ENCODE measurements at places on chromosomes 1 and 21.

GRCh38 chr1:117661027-117661426, 55.2 kb downstream of the TENT5C start:
- DNase-seq = no peak

DNA sequence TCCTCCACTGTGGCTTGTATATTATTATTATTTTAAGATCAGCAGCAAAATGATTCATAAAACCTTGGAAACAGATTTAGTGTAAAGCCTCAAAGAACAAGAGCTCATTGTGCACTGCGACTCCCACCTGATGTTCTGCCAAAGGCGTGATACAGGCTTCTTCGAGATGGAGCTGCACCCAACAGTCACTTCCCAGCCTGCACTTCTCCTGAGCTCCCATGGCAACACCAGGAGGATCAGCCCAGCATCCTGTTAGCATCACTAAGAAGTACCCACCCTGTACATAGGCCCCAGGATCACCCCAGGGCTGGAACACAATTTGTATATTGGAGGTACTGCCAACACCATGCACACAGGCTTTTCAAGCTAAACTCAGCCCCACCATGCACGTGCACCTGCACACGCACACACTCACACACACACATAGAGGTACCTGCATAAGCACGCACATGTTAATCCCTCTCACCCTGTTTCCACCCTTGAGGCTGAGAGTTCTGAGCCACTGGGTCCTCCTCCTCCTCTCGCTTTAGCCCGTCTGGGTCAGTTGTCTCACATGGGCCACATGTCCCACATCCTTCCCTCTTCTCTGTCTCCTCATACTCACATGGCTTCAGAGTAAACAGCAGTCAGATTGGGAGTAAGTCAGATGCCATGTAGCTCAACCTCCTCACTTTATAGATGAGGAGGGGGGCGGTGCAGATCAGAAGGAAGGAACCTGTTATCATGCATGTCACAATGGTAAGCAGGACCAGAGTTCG, 281.9 kb upstream of the POU3F1 start:
- DNase-seq = peak; percentile 20

- no peak for DNase-seq
These were observed 21.7 kb upstream of the ZNF362 start for GRCh38 chr1:33234588-33234990.

DNA sequence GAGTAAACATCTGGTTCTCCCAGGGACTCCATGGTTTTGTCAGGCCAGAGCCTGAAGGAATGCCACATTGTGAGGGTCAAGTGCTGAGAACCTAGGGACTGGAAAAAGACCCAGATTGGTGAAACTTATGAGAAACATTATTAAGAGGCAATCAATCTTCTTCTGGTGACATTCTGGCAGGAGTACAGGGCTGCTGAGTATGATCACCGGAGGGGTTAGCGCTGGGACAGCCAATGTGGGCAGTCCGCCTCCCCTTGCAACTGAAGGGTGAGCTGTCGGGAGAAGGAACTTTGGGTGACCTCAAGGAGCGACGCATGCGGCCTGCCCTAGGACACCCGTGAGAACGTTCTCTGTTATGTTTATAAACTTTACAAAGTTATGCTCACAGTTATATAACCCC, 429.0 kb downstream of the LMO4 start:
- no peak for DNase-seq

DNA sequence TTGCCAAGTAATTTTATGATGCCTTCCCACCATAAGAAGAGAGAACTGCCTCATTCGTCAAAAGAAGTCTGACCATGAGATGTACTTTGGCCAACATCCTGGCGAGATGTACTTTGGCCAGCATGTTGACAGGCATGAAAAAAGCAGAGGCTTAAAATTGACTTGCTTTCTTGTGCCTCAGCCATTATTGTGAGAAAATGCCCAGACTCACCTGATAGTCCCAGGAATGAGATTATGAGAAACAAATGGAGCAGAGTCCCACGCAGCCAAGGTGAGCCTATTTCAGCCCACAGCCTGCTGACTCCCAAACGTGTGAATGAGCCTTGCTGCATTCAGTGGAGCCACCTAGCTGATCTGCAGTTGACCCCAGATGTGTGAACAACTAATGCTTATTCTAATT, 43.5 kb upstream of the ZNF644 start:
- no peak for DNase-seq

- DNase-seq = no peak
These were observed 227.9 kb downstream of the KCNT2 start for GRCh38 chr1:196380316-196380715.

DNA sequence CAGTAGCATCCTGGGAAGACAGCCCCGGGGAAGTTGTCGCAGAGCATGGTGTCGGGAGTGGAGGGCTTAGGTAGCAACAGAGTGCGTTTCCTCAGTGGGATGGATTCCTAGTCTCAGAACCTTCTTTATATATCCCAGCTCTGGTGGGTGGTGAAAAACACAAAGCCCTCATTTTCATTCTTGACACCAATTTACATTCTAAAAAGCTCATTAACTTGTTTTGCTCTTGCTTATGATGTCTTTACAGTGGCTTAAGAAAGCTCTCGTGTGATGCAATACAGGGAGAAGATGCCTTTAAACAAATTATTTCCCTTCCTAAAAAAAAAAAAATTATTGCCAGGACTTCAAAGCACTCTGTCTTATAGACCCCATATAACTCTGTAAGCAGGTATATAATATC, at the start of gene KRTAP8-1:
TSS of gene KRTAP8-1 (minus strand) at position 101 of the 400 bp plus-strand sequence. CDS start at position 47, 54 bp downstream.
- DNase-seq = no peak

DNA sequence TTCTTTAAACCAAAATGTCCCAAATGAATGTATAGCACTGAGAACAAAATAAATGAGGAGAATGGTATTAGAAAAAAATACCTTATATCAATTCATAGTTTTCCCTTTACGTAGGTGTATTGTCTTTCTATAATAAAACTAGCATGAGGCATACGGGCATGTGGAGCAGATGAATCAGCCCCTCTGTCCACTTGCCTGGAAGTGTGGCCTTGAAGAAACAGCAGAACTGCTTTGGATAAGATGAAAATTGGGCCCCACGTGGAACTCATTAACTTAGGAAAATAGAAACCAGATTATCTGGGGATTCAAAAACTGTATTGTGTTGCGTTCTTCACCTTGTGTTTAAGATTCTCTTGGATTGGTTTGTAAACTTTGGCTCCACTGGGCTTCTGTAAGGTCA, 356.8 kb upstream of the B3GALT2 start:
- DNase-seq = no peak

DNA sequence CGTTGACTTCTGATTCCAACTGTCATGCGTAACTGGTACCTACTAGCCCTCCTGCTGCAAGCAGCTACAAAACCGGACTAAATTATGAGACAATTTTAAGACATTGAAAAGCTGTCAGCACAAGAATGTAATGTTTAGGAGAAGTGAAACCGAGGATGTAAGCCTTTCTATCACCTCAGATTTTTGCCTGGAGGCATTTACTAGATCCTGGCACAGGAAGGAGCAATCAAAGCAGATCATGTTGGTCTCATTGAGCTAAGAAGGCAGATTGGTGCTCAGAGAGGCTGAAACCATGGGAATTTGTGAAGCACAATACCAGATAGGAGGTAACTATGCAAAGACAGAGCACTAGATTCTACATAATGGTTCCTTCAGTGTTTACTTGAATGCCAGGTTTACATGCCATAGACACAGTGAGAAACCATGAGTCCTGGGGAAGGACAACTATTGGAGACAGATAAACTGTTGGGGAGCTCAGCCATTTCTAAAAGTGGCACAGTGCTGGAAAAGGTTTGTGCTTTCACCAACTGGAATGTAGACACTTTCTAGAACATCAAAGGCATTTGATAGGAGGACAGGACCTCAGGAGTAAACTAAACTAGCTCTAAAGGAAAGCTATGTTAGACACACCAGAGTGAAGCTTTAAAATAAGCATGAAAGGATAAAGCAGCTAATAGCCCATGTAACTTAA, 179.4 kb downstream of the LYPLAL1 start:
- DNase-seq = no peak

DNA sequence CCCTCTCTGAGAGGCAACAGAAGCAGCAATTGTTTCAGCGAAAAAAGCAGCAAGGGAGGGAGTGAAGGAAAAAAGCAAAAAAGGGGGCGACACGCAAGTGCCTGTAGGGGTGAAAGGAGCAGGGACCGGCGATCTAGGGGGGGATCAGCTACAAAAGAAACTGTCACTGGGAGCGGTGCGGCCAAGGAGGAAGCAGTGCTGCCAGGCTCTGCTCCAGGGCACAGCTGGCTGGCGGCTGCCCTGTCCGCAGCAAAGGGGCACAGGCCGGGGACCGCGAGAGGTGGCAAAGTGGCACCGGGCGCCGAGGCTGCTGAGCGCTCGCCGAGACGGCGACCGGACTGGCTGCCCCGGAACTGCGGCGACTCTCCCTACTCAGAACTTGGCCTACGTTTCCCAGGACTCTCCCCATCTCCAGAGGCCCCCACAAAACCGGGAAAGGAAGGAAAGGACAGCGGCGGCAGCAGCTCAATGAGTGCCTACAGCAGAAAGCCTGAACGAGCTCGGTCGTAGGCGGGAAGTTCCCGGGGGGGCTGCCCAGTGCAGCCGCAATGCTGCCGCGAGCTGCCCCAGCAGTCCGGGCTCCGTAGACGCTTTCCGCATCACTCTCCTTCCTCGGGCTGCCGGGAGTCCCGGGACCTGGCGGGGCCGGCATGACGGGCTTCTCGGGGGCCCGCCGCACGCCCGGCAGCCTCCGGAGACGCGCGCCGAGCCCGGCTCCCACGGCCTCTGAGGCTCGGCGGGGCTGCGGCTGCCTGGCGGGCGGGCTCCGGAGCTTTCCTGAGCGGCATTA, 1.0 kb upstream of the CDKN2C start:
- peak; percentile 38 for DNase-seq

- no peak for DNase-seq
These were observed 3.6 kb downstream of the CAP1 start for GRCh38 chr1:40044110-40044509.

- no peak for DNase-seq
These were observed 372.5 kb upstream of the ST6GALNAC5 start for GRCh38 chr1:76494807-76495206.

GRCh38 chr1:109705411-109705810, 6.6 kb upstream of the GSTM5 start:
- DNase-seq = no peak

- DNase-seq = no peak
These were observed 39.3 kb upstream of the ZBTB18 start for GRCh38 chr1:244011786-244012185.

GRCh38 chr1:232452117-232452516, 177.8 kb downstream of the SIPA1L2 start:
- DNase-seq = no peak

DNA sequence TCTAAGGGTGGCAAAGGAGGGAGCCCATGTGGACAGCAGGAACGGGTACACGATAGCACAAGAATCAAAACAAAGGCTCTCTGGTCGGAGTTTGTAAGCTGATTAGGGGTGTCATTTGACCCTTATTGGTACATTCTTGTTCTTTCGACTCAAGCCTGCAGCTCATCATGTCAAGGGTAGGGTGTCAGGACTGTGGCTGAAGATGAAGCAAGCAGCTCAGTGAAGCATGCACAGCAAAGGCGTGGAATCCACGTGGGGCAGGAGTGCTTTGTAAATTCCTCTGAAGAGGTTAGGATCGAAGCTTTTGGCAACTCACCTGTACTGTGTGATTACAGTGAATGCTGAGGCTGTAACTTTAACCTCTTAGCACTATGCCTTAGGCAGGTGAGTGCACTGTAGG, 4.7 kb upstream of the ABCB10 start:
- no peak for DNase-seq

- DNase-seq = no peak
These were observed 714 bp downstream of the DFFA start for GRCh38 chr1:10471411-10472219.

- DNase-seq = no peak
These were observed 47.0 kb upstream of the POU2F1 start for GRCh38 chr1:167173516-167174184.

DNA sequence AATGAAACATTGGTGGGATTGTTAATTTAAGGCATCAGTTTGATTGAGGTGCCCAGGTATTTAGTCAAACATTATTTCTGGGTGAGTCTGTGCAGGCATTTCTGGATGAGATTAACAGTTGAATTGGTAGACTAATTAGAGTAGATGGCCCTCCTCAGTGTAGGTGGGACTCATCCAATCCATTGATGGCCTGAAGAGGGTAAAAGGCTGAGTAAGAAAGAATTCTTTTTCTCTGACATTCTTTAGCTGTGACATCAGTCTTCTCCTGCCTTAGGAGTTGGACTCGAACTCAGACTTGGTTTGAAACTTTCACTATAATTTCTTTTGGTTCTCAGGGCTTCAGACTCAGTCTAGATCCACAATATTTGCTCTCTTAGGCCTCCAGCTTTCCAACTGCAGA, 59.6 kb upstream of the ADAMTS5 start:
- DNase-seq = no peak

DNA sequence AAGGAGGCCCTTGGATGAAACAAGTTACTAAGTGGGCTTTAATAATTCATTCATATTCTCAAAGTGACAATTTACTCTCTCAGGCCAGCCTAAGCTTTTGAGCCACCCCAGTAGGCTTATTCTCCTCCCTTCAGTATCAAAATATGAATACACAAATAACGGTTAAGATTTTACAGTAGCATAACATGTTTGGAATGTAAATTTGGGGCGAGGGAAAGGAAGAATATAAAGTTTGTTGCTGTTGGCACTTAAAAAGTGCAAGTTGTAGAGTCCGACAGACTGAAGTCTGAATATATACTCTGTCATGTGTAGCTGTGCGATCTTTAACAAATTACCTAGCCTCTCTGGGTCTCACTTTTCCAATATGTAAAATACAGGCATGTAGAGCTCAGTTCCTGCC, 22.6 kb upstream of the MYSM1 start:
- DNase-seq = no peak

- DNase-seq = no peak
These were observed 33.3 kb downstream of the TMEM51 start for GRCh38 chr1:15186846-15187151.

DNA sequence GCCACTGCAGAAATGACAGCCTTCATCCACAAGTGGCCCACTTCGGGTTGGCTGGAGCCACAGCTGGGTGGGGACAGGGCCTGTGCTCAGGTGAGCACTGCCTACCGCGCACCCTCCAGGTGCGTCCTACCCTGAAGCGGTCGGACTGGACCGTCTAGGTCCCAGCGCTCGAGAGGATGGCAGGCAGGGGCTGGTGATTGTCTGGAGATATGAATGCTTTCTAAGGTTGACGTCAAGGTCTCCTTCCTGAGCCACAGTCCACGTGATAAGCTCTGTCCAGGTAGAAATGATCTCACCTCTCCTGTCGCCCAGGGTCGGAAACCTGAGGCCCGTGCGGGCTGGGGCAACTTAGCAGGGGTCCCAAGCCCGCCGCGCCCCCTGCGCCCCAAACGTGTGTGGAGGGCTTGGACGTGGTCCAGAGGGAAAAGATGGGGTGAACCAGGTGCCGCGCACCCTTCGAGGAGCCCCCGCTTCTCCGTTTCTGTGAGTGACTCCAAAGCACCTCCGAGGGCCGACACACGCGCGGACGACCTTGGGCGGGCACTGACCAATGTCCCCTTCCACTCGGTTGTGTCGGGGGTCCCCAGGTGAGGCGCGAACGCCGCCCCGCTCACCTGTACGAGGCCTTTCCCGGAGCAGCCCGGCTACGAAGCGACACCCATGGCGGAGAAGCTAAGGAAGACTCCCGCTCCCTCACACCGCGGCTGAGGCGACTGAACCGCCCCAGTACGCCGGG, 853 bp upstream of the DOP1B start:
- DNase-seq = no peak

All from nucleus accumbens (tissue), 56 donors.